Activated CD4-positive, alpha-beta T cell treated with anti-CD3 and anti-CD28 coated beads, Interleukin-2, amount 50 U/mL, for 48 hours (primary cell): ENCODE measurements at places on chromosomes 1 and 21.
A peak's percentile ranks its signal among the peaks of the same experiment; 100 is the strongest.

DNA sequence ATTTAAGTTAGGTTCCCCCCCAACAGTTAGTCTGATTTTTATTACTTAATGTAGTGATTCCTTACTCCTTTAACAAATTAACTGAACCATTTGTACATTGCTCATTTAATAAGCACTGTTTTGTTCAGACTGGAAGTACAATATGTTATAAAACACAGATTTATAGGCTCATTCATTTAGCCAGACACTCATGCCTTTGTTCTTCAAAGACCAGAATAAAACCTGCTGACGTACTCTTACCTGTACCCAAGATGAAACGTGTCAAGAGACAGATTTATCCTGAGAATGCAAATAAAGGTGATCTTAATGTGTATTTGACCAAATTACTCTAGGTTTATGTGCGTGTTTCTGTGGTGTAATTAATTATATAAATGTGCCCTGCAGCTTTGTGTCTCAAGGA is 92.8 kb downstream of the INTS7 start:
- DNase-seq, result no peak

GRCh38 chr1:235088430-235088829 is 40.2 kb downstream of the TOMM20 start:
- no peak for DNase-seq

DNA sequence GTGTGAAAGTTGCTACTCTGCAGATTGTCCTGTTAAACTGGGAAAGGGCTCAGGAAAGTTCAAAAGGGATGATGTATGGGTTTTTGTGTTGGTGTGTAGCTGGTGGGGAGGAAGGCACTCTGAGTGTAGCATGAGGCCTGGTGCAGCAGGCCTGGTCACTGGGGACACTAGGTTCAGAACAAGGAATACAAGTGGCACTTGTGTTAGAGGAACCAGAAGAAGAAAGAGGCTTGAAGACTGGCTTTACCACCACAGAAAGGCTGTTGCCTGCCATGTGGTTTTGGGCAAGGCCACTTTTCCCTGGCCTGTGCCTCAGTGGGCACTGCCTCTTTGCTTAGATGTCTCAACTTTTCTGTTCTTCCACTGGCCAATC is 122.8 kb downstream of the NOS1AP start:
- DNase-seq, result no peak

DNA sequence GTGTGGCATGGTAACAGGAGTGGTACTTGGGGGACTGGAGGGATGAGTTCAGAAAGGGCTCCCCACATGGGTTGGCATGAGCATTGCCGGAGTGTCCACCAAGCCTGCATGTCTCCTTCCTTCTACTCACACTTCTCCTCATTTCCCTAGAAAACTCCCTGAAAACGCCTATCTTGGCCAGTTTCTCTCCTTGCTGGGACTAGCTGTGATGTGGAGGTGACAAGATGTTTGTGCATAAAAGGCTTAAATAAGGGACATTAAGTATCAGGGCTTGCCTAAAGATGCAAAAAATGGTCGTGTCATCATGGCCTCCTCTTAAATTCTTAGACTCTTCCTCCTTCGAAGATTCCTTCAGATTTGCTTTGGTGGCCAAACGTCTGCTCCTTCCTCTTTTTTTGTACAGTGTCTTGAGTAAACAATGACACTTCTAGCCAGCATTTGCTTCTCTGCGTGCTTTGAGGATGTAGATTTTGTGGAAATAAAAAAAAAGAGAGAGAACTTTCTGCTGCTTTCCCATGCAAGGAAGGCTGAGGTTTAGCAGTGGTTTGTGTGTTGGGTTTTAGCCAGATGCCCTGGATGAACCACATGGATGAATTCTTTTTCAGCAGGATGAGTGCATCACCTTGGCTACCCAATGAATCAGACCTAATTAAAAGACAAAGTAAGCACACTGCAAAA is 239.1 kb upstream of the IRF2BP2 start:
- no peak for DNase-seq

DNA sequence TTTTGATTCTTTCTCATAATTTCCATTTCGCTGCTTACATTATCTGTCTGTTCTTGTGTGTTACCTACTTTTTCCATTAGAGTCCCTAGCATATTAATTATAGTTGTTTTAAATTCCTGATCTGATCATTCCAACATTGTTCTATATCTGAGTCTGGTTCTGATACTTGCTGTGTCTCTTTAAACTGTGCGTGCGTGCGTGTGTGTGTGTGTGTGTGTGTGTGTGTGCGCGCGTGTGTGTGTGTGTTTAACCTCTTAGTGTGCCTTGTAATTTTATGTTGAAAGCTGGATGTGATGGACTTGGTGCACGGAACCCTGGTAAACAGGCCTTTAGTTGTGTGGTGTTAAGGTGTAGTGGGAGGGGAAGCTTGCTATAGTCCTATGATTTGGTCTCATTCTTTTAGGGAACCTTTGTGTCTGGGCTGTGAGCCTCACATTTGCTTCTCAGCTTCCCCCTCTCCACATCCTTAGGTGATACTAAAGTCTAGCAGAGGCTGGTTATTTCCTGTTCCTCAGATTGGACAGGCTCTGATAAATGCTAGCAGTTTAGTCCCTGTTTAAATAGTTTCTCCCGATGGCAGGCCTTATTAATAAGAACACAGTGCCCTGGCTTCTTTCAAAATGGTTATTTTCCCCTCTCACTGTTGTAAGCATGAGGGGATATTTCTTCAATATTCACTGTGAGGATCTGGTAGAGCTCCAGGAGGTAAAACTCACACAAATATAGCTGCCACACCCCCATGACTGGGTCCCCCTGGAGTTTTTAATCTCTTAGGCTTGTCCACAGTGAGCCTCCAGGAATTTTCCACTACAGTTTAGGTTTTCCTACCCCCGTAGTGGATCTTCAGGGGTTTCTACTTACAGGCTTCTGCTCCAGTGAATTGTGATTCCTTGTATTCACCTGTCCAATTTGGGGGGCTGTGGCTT is 118.3 kb downstream of the GALNT2 start:
- no peak for DNase-seq

- DNase-seq, result no peak
Observed at GRCh38 chr21:39737376-39738000, 7.5 kb upstream of the IGSF5 start.

GRCh38 chr1:62110198-62110817 is 84.3 kb upstream of the L1TD1 start:
- DNase-seq, result no peak

DNA sequence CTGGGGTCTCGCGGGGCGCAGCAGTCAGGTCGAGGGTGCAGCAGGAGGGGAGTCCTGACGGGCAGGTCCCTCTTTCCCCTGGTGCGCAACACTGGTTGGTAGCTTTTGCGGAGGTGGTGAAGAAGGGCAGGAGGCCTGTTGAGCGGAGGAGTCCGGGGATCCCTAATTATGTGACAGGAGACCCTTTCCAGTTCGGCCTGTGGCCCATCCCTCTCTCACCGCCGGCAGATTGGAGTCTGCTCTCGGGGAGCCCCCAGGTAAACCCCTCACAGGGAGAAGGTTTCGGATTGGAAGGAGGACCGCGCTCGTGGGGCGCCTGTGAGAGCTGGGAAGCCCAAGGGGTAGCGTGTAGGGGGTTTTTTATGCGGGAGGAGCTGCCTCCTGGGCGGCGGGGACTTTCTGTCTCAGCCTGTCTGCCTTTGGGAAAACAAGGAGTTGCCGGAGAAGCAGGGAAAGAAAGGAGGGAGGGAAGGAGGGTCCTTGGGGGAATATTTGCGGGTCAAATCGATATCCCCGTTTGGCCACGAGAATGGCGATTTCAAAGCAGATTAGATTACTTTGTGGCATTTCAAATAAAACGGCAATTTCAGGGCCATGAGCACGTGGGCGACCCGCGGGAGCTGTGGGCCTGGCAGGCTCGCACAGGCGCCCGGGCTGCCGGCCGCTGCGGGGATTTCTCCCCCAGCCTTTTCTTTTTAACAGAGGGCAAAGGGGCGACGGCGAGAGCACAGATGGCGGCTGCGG is 9.5 kb downstream of the SIM2 start:
- DNase-seq, result peak; percentile 5

DNA sequence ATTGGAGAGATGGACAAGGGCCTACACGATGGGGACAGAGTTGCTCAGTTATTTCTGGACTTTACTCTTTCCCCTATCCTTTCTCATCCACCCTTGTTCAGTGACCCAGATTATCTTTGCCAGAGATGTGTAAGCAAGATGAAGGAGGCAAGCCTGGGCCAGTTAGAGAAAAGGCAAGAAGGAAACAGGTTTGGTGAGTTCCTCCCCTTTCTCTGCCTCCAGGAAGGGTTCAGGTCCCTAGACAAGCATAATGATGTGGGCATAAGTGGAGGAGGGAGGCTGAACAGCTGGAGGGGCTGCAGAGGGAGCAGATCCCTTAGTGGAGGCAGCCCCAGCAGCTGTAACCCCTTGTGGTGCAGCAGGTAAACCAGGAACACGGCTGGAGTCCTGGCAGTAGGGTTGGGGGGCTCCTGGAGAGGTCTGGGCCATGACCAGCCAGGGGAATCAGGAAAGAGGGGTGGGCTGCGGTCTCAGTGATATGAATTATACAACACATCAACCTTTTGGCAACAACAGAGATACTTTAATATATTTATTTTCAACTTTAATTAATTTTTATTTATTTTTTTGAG is 9.2 kb upstream of the CDC42 start:
- DNase-seq, result no peak

DNA sequence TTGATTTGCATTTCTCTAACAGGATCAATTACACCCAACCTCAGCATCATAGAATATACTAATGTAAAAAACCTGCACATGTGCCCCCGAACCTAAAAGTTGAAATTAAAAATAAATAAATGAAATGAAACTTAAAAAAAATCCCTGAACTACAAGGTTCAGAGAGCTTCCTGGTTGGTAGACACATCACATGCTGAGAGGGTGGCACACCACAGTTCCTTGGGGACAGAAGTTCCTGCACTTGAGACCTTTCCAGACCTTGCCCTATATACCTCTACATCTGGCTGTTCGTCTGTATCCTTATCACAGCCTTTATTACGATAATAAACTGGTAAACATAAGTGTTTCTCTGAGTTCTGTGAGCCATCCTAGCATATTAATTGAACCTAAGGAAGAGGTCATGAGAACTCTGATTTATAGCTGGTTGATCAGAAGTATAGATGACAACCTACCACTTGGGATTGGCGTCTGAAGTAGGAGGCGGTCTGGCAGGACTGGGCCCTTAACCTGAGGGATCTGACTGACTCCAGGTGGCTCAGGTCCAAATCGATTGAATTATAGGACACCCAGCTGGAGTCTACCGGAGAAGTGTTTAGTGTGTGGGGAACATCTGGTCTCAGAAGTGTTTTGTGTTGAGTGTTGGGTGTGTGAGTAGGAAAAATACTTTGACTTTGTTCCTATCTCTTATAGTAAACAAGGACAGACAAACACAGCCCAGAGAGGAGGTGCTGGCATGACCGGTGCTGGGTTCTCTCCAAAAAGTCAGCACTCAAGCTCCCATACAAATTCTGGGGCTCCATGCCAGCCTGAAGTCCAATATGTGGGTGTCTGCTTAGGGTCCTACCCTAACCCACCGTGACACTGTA is 19.0 kb downstream of the C1orf115 start:
- DNase-seq, result no peak

DNA sequence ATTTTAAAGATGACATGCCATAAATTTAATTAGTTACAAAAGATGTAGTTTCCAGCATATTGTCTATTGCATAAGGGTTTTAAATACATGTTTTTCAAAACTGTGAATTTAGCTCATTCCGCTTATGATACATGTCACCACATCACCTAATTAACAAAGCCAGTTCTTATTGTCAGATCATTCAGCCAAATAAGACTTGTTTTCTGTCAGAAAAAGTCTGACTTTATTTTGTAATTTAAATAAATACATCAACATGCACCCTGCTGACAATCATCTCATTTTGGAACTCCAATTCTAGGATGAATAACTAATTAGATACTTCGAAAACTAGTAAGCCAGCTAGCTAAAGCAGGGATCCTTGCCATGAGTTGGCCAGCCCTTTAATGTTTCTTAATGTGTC is 110.9 kb upstream of the APP start:
- DNase-seq, result no peak

DNA sequence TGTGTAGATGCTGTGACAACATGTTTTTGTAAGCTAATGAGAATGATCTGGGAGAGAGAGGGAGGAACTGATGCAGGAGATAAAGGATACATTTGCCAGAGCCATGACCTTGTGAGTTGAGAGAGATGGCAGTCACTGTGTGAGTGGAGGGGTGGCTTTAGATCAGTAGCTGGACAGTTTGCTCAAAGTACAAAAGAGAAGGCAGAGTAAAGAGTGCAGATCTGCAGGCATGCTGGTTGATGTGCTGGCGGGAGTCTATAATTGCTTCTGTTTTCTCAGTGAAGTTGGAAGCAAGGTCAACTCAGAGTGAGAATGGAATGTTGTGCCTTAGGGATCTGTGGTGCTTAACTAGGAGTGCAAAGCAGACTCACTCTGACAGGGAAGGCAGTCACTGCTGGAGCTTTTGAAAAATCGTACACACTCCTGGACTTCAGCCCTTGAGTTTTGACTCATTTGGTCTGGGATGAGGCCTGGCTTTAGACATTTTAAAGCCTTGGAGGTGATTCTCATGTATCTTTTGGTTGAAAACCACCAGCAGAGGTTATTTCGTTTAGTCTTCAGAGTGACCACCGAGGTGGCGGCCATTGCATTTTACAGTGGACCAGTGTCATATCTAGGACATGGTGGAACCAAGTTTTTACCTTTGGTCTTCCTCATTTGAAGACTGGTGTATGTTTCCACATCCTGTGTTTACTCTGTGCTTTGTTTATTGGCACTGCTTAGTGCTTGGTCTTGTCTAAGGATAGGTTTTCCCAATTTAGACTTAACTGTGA is 49.6 kb downstream of the MTR start:
- DNase-seq, result no peak

- DNase-seq, result no peak
Observed at GRCh38 chr1:215052256-215053015, 30.1 kb upstream of the KCNK2 start.

DNA sequence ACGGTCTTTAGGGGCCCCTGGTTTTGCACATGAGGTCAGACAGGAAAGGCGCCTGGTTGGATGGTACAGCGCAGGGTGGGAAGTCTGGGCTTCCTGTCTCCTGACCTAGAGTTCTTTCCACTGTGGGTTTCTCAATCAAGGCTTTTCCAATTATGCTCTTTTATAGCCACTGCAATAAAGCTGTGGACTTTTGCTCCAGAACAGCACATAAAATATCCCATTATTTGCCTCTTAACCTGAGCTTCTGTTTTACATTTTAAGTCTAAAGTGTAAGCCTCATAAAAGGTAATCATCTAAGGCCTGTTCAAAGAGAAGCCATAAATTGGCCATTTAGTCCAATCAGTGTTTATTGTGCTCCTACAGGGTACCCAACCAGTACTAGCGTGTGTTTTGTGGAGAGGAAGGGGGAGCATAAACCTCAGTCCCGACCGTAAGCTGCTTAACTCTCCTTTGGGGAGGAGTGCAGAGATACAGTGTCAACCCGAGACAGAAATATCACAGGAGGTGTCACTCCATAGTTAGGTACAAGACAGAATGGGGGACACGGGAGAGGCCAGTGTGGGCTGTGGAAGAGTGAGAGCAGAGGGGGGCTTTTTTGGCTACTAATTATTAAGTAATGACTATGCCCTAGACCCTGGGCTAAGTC is 270.0 kb downstream of the TRABD2B start:
- no peak for DNase-seq

GRCh38 chr1:197776351-197777105 is 1.2 kb upstream of the DENND1B start:
- peak; percentile 41 for DNase-seq

- DNase-seq, result no peak
Observed at GRCh38 chr1:71766748-71767147, 515.6 kb downstream of the NEGR1 start.
